ENCODE measurements at places on chromosomes 2 and 18.
A peak's percentile ranks its signal among the peaks of the same experiment; 100 is the strongest.

- DNase-seq: peak; percentile 62
These were observed 1323.5 kb upstream of the TMEFF2 start for GRCh38 chr2:193518041-193518817.

GRCh38 chr18:35770376-35771014 is 189.0 kb downstream of the GALNT1 start:
- no peak for DNase-seq

DNA sequence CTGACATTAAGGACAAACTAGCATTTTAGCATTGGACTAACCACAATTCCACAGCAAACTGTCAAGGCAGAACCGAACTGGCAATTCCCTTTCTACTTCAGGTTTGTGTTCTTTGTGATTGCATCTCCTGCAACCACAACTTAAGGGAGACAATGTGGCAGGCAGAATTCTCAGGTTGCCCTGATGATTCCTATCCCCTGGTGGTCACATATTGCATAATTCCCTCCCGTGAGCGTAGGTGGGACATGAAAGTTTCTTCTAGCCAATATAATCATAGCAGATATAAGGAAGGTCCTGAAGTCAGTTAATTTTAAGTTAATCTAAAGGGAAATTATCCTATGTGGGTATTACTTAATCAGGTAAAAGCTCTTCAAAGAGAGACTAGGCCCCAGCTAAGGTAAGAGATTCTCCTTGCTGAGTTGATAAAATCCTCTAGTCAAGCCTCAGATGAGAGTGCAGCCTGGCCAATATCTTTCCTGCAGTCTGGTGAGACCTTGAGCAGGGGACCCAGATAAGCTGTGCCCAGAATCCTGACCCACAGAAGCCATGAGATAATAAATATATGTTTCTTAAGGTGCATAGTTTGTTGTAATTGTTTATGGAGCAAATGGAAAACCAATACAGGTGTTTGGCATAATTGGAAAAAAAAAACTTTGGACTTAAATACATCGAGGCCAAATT is 45.9 kb upstream of the TNP1 start:
- DNase-seq: no peak

GRCh38 chr2:69918401-69918800 is 3.5 kb downstream of the MXD1 start:
- no peak for DNase-seq

DNA sequence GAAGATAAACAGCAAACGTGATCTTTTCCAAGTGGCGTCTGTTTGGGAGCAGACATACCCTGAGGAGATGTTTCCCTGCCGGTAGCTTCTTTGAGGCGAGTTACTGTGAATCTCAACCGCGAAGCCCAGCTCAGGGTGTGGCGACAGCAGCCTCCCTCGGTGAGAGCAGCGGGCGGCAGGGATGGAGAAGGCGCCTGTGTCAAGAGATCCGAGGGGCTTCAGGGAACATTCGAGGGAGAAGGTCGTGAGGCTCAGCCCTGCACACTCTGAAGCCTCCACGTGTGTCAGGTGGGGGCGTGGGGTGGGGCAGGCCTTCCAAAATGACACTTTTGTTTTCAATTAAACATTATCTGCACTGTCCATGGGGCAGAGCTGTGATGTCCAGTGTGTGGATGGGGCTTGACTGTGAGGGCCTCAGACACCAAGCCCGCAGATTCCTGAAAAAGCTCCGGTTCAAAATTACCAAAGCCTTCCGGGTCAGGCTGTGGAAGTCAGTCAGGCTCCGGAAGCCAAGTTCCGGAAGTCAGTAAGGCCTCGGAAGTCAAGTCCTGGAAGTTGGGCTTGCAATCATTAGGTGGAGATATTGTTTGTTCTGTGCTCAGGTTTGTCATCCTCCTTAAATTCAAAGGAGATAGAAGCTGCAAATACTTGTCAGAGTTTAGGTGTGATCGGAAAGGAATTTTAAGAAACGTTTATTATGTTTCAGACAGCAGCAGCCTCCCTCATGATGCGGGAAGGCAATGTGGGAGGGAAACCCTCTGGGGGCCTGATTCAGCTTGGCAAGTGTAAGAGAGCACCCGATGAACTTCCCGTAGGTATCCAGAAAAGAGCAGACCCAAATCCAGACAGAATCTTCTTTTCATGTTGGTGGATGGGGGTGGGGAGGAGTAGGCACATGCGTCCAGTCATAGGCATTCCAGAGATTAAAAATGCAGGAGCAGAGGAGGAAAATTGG is 20.7 kb downstream of the SMIM21 start:
- peak; percentile 51 for DNase-seq

GRCh38 chr2:71250935-71251334 is 24.0 kb upstream of the PAIP2B start:
- no peak for DNase-seq

DNA sequence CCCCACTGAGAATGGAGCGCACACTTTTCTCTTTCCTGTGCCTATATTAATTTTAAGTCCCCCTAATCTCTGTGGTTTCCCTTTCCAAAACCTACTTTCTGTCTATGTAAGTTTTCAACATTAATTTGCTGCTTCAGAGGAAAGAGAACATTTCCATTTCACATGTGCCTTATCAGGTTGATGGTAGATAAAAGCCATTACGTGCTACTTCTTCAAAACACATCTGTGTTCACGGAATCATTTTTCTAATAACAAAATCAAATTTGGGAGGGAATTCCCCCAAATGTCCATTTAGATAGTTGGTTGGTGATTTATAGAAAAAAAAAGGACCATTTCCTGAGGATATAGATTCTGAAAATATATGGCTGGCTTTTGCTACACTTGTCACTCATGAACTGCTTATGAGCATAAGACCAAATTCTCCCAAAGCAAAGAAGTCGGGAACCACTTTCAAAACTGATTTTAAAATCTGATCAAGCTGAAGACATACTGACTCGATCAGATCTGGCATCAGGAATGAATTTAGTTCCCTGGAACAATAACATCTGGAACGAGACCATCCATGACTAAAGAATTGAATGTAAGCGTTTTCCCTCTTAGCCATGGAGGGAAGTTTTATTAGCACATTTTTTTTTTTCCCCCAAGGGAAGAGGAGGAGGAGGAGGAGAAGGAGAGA is 8.2 kb downstream of the PTGR3 start:
- DNase-seq: no peak

DNA sequence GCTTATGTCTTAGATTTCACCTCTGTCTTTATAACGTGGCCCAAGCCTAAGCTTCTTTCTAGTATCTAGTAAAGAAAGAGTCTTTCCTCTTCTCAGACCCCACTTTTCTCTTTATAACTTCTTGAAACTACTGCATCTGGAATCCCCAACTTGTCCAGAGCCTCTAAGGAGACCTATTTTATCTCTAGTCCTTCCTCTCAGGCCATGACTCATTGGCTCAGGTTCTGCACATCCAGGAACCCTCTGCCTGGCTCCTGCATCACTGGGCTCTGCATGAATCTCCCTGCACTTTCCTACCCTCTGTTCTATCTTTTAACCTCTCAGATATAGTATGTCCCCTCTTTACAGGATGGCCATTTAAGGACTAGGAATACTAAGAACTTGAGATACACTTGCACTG is 124.7 kb downstream of the DNAH6 start:
- DNase-seq: no peak

GRCh38 chr2:14722904-14723570 is 90.5 kb downstream of the LRATD1 start:
- no peak for DNase-seq

DNA sequence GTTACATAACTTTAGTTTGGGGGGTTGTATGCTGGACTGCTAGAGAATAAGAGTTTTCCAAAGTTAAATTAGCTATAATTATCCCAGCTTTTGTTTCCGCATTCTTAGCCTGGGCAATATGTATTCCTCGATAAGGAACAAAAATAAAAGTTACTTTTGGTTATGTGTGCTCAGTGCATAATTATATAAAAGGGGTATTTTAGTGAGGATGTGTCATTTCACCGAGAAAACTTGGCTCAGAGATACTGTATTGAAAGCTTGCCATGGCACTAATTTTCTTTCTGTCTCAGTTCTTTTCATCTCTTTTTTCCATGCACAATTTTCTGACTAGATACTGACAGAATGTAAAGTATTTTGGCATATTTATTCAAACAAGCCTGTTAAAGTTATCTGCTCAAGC is 28.2 kb downstream of the ARHGAP15 start:
- DNase-seq: no peak

- no peak for DNase-seq
These were observed 36.4 kb downstream of the EMILIN2 start for GRCh38 chr18:2883076-2883735.

DNA sequence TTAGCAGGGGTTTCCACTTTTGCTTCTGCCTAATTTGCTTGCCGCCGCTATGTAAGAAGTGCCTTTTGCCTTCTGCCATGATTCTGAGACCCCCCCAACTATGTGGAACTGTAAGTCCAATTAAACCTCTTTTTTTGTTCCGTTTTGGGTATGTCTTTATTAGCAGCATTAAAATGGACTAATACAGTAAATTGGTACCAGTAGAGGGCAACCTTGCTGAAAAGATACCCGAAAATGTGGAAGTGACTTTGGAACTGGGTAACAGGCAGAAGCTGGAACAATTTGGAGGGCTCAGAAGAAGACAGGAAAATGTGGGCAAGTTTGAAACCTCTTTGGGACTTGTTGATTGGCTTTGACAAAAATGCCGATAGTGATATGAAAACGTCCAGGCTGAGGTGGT is 216.1 kb upstream of the FSIP2 start:
- no peak for DNase-seq

GRCh38 chr2:61470122-61470951 is 550 bp downstream of the USP34 start:
- DNase-seq: no peak

GRCh38 chr18:6044773-6045172 is 149.5 kb upstream of the TMEM200C start:
- DNase-seq: no peak

DNA sequence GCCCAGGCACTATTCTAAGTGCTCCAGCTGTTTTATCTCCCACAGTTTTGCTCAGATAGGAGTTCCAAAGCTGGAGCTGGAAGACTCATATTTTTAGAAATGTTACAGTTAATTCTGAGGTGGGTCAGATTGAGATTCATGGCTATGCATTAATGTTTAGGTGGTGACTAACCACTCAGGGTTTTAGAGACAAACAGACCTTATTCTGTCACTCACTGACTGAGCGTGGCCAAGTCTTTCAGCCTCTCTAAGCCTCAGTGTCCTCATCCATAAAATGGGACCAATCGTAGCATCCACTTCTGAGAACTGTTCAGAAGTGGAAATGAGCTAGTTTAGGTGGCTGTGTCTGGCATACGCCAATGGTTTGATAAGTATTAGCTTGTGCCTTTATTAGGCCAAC is 4.3 kb upstream of the CASP8 start:
- DNase-seq: peak; percentile 57

- no peak for DNase-seq
These were observed 43.2 kb downstream of the CRACDL start for GRCh38 chr2:98892871-98893270.

- DNase-seq: no peak
These were observed 2.5 kb upstream of the SP100 start for GRCh38 chr2:230413479-230413878.

GRCh38 chr2:105570757-105571156 is 171.9 kb upstream of the FHL2 start:
- DNase-seq: no peak

- no peak for DNase-seq
These were observed 170.2 kb upstream of the SMAD2 start for GRCh38 chr18:48100651-48101165.

All from fibroblast of the aortic adventitia (primary cell).